ENCODE measurements at places on chromosomes 3 and 15.

DNA sequence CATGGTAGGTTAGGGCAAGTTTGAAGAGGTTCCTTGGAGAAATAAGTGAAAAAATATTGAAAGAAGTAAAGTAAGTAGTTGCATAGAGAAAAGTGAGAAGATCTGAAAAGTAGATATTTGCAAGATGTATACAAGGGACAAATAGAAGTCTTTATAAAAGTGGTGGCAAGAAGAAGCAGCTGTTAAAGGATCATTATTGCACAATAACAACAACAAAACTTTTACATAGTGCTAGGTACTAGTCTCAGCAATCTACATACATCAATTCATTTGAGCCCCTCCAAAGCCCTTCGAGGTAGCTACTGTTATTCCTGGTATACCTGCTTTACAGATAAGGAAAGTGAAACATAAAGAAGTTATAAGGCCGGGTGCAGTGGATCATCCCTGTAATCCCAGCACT lies 239.6 kb downstream of the MEIS2 start:
- no peak for DNase-seq

GRCh38 chr15:98719137-98719740 lies 70.9 kb downstream of the IGF1R start:
- no peak for DNase-seq

DNA sequence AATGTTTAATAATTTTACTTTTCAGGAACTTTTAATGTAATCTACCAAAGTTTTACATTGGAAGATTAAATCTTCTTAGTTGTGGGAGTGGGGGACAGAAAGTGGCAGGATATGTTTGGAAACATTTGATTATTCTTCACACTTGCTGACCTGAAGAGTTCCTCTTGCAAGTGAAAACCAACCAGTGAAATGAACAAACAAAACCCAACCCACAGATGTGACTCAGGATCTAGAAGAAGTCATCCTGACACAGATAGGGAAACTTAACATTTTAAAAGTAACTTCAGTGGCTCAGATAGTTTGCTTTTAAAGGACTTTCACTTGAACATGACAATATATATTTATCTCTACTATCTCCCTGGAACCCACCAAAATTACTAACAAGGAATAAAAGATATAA lies 55.4 kb downstream of the ASTE1 start:
- DNase-seq, result no peak

GRCh38 chr3:69494185-69494584 lies 108.3 kb upstream of the FRMD4B start:
- no peak for DNase-seq

DNA sequence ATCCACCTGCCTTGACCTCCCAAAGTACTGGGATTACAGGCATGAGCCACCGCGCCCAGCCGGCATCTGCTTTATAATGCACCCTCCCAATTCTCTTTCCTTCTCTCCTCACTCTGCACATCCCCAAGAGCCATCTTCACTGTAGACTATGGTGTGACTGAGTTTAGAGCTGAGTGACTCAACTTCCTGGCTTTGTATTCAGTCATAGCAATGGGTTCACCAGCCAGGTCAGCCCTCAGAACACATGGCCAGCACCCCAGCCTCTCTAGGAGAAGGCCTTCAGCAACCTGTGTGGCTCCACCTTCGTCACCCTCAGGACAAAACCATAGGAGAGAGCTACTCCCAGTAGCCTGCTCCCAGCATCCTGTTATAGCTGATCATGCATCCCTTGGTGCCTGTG lies 33.0 kb downstream of the ARID3B start:
- DNase-seq, result no peak

- DNase-seq, result no peak
These were observed 77.2 kb upstream of the AGBL1 start for GRCh38 chr15:86002444-86002843.

GRCh38 chr15:101276501-101277037 lies 716 bp downstream of the SELENOS start:
- peak; percentile 47 for DNase-seq

GRCh38 chr3:187947927-187948682 lies 202.8 kb upstream of the BCL6 start:
- no peak for DNase-seq

DNA sequence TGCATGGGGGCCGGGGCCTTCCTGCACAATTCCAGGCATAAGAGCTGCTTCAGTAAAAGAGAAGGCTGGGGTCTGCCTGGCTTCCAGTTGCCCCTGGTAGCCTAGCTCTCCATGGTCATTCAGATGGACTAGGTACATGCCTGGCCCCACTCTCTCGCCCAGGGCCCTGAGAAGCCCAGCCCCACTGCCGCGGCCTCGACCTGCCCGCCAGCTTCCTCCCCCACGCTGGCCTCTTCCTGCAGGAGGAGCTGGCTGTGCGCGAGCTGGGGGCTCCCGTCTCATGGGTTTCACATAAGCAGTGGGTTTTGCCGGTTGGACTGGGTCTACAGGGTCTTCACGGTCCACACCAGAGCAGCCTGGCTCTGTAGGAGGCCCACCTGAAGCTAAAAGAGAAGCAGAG lies 3.6 kb downstream of the PRR20G start:
- DNase-seq, result no peak

DNA sequence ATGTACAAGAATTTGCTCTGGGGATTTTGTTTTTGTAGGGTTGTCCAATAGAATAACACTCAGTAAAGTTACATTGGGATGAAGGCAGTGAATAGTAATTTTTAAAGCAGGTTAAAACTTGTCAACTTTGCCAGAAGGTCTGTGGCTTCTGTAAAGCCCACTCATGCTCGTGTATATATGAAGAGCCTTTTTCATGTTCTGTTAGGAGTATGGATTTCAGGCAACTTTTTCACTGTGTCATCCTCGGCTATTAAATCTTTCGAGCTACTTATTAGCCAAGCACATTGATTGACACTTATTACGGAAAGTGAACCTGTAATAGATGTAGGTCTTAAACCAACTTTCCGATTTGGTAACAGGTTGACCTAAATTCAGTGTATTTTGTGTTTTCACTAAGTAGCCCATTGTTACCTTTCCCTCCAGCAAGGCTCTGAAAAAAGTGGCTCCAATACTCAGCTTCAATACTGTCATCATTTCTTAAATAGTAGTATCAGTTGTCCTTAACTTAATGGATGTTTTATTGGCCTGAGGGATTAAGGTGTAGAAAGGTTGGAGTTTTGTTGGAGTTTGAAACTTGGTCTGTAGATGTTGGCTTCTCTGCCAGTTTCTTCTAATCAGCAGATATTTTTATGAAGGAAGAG lies 1.7 kb downstream of the PAK2 start:
- peak; percentile 14 for DNase-seq

GRCh38 chr15:38520035-38520434 lies 44.6 kb downstream of the RASGRP1 start:
- no peak for DNase-seq

DNA sequence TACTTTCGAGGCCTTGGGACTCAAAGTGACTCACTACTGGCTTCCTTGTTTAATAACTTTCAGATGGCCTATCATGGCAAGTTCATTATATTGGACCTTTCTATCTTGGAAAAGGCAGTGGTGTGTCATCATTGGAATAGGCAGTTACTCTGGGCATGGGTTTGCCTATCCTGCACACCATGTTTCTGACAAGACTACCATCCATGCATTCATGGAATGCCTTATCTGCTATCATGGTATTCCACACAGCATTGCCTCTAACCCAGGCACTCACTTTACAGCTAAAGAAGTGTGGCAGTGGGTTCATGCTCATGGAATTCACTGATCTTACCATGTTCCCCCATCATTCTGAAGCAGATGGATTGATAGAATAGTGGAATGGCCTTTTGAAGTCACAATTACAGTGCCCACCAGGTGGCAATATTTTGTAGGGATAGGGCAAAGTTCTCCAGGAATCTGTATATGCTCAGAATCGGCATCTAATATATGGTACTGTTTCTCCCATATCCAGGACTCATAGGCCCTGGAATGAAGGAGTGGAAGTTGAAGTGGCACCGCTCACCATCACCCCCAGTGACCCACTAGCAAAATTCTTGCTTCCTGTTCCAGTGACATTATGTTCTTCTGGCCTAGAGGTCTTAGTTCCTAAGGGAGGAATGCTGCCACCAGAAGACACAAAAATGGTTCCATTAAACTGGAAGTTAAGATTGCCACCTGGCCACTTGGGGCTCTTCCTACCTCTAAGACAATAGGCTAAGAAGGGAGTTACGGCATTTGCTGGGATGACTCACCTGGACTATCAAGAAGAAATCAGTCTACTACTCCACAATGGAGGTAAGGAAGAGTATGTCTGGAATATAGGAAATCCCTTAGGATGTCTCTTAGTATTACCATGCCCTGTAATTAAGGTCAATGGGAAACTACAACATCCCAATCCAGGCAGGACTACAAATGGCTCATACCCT lies 1161.4 kb downstream of the SI start:
- DNase-seq, result no peak

DNA sequence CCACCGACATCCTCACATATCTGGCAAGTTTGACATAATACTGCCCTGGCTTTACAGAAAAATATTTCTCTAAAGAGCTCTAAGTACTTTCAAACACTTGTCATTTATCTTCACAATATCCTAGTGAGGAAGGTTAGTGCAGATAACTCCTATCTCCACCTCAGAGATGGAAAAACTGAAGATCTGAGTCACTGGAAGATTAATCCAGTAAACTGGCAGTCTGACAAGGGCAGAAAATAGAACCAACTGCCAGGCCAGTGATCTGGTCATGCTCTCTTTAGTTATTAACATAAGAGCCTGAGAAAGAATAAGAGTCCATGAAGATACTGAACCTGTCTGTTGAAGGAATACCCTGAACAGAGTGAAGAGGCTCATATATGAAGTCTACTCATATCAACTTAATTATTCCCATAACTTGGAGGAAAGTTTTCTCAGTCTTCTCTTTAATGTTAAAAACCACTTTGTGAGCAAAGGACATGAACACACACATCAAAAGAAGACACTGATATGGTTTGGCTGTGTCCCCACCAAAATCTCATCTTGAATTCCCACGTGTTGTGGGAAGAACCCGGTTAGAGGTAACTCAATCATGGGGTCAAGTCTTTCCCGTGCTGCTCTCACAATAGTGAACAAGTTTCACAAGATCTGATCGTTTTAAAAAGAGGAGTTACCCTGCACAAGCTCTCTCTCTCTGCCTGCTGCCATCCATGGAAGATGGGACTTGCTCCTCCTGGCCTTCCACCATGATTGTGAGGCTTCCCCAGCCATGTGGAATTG lies 61.4 kb downstream of the GOLIM4 start:
- no peak for DNase-seq

- no peak for DNase-seq
These were observed 89.9 kb upstream of the PRR23E start for GRCh38 chr3:127103080-127103479.

- DNase-seq, result no peak
These were observed 148.0 kb upstream of the MBNL1 start for GRCh38 chr3:152120601-152121269.

DNA sequence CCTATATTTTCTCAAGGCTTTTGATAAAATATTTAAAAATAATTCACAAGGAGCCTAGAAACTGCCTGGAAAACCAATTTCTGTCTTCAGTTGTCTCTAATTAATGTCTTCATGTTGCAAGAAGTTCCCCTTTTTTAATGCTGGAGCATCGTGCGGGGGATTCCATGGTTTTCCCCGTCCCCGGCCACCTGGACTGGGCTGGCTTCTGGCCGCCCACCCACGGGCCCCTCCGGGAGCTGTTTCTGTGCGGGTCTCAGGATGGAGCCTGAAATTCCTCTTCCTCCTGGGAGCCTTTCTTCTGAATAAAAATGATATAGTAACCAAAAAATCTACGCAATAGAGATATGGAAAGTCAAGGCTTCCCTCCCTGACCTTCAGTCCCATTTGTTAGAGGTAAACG lies 8.1 kb upstream of the LRRK1 start:
- no peak for DNase-seq

DNA sequence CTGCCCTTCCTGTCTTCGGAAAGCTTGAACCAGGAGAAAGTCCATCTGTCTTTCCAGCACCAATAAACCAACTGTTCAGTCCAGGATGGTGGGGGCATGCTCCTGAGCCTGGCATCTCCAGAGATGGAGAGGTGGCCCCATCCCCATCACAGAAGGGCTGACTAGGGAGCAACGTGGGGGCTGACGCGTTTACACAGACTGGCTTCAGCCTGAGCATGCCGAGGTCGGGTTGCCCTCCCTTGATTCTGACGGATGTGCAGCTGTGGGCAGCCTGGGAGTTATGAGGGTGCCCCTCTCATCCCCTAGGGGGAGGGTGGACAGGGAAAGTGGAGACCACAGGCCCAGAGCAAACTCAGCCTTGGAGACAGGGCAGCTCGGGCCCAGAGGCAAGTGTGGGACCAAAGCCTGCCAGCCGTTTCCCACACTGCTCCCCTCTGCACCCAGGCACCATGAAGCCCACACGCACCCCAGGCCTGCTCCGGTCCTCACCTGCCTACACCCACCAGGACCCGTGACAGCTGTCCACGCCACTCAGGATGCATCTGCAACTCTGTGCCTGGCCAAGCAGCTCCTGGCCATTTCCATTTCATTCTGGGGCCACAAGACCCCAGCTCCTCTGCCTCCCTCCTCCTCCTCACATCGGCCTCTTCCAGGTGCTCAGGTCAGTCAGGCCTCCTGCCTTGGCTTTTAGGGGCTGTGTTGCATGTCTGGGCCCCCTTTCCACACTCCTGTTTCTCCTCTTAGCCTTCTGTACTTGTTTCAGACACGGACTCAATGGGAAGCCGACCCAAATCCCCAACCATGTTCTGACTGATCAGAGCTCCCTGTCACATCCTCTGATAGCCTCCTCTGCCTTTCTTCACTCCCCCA lies 48.2 kb upstream of the SLC41A3 start:
- DNase-seq, result no peak

GRCh38 chr3:126344380-126345041 lies 12.7 kb downstream of the KLF15 start:
- no peak for DNase-seq

GRCh38 chr3:170383567-170383966 lies 26.1 kb downstream of the SKIL start:
- no peak for DNase-seq

DNA sequence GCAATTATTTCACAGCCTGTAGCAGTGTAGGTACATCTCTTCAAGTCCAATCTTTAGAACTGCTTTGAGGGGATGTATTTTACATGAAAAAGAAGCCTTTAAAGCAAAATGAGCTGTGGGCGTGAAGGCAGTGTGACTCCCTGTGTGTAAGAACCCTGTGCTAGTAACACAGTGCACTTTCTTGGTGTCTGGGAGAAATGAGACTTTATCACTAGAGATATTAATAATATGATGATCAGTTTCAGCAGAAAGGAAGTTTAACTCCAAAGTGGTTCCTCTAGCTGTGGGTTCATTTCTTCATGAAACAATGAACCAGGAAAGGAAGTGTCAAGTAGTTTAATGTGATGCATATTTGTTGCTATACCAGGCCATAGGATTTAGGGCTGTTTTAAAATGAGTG lies 41.5 kb downstream of the SLCO3A1 start:
- DNase-seq, result no peak

GRCh38 chr3:42831321-42831713 lies 22.1 kb downstream of the ACKR2 start:
- DNase-seq, result peak; percentile 38

Data from KG1 (cell line).